ENCODE measurements at places on chromosomes 16 and 17.
A peak's percentile ranks its signal among the peaks of the same experiment; 100 is the strongest.

- no peak for DNase-seq
Measured at GRCh38 chr16:88072571-88073001, 121.4 kb downstream of the BANP start.

DNA sequence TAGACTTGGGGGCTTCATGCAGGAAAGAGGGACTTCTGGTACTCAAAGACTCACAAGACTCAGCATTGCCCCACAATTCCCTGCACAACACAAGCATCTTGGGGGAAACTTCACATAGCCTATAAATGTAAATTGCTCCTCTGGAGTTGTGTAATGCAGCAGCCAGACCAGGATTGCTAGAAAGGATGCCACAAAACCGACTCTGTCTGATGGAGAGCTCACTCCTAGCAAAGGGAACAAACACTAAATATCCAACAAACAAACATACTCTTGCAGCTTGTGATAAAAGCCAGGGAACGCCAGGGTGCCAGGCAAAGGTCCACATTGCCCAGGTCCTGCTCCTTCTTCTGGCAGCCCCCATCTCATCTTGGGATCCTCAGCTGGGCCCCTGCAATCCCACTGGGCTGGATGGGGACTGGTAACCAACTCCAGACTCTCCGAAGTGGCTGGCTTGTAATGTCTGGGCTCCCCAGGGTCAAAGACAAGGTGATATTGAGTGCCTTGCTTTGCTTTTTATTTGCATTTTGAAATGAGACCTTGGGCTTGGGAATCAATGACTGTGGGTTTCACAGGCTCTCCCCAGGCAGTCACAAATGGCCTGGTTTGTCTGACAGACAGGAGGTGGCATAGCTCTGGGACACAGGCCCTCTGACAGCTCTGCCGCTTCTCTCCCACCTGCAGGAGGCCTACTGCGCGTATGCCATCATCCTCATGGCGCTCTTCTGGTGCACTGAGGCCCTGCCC is 15.3 kb downstream of the SLC13A2 start:
- DNase-seq = no peak

DNA sequence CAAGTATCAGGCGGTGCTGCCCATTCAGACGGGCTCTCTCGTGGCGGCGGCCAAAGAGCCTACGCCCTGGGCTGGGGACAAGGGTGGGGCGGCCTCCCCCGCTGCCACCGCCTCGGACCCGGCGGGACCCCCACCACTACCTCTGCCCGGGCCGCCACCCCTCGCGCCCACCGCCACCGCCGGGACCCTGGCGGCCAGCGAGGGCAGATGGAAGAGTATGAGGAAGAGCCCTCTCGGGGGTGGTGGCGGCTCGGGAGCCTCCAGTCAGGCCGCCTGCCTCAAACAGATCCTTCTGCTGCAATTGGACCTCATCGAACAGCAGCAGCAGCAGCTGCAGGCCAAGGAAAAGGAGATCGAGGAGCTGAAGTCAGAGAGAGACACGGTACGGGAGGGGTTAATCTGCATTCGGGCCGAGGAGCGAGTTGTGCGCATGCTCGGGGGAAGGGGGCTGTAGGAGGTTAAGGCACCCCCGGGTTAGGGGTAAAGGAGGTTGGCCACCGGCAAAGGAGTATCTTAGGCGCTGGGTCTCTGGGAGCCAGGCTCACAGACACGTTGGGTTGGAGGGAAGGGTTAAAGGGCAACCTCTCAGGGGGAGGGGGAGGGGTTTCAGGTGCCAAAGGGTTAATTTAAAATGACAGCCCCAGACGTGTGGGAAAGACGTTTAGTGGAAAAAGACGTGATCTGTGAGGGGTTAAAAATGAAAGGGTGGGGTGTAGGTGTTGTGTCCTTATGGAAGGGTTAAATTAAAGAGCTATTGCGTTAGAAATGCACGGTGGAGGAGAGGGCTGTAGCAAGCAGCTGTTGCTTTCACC is 1.4 kb downstream of the MSL1 start:
- peak; percentile 52 for DNase-seq

DNA sequence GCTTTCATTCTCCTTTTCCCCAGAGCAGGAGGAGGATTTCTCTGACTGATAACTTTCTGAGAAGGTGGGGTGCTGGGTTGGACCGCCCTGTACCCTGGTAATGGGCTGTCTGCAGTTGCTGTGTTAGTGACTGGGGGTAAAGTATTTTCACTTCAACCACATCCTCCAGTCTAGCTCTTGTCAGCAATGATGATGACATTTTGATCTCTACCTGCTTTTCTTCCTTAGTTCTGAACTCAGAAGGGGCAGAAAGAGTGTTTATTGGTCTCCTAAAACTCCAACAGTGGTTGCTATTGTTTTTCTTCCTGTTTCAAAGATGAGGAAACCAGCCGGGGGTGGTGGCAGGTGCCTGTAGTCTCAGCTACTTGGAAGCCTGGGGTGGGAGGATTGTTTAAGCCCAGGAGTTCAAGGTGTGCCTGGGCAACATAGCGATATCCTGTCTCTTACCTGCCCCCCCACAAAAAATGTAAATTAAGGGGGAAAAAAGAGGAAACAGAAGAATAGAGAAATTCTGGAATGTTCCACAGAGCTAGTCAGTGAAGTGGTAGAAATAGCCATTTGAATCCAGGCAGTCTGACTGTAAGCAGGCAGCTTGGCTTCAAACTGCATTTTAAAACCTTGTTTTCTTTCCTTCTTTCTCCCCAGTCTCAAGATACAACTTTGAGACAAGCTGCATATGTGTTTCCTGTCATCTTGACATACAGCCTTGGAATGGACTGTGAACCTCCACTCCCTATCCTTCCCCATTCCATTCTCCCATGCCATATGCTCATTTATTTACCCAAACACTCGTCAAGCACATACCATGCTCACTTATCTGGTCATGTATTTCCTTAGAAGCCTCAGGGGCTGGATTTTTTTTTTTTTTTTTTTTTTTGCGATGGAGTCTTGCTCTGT is 3.3 kb upstream of the N4BP1 start:
- DNase-seq = peak; percentile 82

- DNase-seq = no peak
Measured at GRCh38 chr17:8563024-8563776, 67.3 kb downstream of the MYH10 start.

DNA sequence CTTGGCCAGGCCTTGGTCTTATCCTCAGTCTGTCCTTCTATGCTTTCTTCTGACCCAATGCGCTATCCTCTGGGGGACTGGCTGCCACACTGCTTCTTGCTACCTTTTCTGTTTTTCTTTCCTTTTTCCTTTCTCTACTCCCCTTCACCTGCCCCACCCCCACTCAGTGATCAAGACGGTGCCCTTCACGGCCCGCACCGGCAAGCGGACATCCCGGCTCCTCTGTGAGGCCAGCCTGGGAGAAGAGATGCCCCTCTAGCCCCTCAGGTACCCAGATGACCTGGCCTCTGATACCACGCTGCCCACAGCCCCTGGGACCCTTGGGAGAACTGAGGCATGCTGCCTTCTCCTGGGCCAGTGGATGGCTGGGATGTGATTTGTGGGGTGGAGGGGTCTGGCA is 15.6 kb downstream of the SPATA32 start:
- DNase-seq = no peak
